ENCODE measurements at places on chromosomes 7 and 10.

DNA sequence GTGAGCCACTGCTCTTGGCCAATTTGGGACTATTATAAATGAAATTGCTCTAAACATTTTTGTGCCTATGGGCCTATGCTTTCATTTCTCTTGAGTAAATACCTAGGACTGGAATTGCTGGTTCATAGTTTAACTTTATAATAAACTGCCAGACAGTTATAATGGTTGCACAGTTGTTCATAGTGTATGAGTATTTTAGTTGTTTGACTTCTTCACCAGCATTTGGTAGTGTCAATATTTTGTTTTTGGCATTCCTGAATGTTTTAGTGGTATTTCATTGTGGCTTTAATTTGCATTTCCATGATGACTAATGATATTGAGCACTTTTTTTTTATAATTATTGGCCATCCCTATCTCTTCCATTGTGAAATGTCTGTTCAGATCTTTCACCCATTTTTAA, 29.5 kb downstream of the PLEKHA8 start:
- DNase-seq, result no peak

DNA sequence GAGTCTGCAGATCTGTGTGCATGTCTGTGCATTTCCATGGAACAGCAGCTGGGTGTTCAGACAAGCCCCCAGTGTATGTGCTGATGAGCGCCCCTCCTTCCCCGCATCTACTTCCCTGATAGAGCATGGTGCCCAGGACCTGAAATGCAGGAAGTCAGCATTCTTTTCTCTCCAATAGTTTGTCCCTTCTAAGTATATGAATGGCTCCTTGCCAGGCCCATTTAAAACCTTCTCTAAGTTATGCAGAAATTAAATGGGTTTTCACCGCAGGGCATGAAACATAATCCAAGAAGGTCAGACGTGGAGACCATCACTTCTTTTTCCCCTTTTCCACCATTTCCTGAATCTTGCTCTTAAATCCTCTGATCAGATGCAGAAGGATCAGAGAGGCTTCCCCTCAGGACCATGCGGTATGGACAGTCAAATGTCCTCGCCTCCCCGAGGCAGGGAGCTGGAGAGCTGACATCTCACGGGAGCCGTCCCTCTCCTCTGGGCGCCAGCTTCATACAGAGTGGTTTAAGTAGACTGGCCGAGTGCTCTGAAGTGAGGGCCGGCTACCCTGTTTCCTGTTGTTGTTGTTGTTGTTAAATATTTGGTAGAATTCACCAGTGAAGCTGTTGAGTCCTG, 155.3 kb downstream of the C10orf105 start:
- DNase-seq, result no peak

- no peak for DNase-seq
These were observed 224.4 kb upstream of the GALNT17 start for GRCh38 chr7:70907259-70908247.

DNA sequence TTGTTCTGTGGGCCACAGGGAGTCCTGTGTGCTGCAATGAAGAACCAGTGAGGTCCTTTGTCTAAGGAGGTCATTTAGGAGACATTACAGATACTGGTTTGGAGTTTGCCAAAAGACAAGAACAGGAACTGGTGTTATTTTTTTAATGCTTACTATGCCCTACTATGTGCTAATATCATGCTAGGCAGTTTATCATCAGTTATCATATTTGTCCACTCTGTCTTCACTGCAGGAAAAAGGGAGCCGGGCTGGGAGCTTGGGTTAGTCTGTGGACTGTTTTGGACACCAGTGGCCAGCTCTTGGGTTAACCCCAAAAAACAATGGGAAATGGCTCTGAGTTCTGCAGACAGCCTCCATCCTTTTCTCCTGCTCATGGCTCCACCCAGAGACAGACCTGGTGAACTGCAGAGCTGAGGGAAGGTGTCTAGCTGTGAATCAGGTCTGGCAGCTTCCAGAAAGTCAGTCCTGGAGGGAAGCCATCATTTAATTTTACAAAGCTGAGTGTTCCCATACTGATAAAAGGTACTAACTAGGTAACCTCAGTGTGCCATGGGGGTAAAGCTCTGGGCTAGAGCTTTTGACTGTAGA, 101.2 kb upstream of the ZNF746 start:
- DNase-seq, result peak; percentile 36

DNA sequence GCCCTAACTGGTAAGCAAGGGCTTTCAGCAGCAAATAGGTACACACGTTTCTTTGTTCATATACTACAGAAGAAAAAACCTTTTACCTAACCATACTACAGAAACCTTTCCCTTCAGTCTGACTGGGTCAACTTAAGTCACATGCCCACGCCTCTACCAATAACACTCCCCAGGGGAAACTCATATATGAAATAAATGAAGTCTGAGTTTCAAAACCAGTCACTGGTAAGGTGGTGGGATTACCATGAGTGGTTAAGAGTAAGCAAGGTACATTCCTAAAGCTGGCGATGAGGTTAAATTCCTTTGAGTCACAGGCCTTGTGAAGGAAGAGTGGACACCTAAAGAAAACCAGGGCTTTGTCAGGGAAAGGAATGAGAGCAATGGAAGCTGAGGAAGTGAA, 21.4 kb upstream of the KIF20B start:
- no peak for DNase-seq

GRCh38 chr10:28445516-28445915, 87.4 kb upstream of the WAC start:
- DNase-seq, result no peak

- DNase-seq, result no peak
These were observed 57.1 kb downstream of the BPGM start for GRCh38 chr7:134703782-134704181.

GRCh38 chr10:98536551-98536950, 89.8 kb upstream of the HPS1 start:
- DNase-seq, result no peak

DNA sequence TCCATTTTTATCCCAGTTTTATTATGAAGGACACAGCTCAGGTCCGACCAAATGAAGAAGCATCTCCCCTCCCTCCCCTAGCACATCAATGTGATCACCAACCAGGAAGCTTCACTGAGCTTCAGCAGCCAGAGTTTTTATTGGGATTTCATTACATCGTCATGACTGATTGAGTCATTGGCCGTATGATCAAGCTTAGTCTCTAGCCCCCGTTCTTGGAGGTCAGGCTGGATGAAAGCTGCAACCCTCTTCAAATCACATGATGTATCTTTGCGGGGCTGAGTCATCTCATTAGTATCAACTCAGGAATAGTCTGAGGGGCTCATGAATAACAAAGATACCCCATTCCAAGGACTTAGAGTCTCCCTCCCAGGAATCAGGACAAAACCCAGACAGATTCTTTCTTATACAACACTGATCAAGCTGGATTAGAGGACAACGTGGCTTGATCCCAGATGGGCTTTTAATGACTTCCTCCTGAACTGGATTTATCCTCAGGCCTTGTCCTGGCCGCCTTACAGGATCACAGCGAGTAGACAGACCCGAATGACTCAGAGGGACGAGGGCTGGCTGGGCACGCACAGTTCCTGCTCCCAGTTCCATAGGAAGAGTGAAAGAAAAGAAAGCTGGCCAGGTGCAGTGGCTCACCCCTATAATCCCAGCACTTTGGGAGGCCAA, 14.5 kb downstream of the LIMK1 start:
- no peak for DNase-seq

DNA sequence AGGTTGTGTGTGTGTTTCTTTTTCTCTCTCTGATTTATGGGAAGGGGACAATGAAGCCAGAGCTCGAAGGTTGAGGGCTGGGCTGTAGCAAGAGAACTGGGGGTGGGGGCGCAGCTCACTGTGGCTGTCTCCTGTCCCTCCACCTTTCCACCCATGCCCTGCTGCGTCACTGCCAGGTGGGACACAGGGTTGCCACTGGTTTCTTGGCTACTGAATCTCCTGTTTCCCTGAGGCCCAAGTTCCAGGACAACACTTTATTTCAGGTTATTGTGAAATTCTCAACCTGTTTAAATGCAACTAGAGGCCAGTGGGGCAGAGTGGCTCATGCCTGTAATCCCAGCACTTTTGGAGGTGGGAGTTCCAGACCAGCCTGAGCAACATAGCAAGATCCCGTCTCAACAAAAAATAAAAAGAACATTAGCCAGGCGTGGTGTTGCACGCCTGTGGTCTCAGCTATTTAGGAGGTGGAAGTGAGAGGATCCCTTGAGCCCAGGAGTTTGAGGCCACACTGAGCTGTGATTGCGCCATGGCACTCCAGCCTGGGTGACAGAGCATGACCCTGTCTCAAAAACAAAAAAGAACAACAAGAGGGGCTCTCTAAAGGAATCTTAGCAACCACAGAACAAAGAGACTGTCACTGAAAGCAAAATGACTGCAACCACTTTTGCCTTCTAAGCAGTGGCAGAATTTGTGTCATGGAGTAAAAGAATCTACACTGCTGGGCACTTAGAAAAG, 22.6 kb downstream of the TBATA start:
- no peak for DNase-seq

GRCh38 chr10:62738916-62739315, 65.6 kb upstream of the ADO start:
- peak; percentile 21 for DNase-seq

DNA sequence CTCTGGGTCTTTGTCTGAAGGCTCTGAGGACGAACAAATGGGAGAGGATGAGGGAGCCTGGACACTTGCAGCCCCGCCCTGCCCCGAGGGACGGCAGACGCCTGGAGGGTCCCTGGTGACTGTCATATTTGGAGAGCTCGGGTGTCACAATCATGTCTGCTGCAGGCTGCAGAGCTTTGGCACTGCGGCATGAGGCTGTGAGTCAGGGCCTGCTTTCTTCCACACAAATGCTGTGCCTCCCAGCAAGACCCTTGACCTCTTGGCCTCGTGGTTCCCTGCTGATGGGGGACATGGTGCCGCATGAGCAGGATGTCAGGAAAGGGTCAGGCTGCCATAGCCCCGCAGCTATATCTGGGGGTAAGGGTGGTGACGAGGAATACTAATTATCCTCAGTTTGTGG, 64.9 kb upstream of the PPIF start:
- no peak for DNase-seq

Data from hepatic stellate cell (primary cell).